ENCODE measurements at places on chromosomes 12 and 14.

DNA sequence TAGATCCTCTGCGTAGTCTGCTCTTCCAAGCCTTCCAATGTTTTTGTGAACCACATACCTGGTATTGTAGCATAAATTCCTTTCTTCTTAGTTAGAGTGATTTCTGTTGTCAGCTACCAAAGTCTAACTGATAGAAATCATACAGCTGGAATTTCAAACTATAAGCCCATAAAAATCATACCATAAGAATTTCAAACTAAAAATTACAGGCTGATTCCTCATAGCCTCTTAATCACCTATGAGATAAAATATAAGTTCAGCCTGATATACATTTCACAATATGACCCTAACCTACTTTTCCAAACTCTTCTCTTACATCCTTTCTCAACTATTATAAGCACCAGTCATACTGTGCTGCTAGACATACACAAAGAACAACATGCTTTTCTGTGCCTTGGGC, 64.8 kb downstream of the PTHLH start:
- DNase-seq = no peak

DNA sequence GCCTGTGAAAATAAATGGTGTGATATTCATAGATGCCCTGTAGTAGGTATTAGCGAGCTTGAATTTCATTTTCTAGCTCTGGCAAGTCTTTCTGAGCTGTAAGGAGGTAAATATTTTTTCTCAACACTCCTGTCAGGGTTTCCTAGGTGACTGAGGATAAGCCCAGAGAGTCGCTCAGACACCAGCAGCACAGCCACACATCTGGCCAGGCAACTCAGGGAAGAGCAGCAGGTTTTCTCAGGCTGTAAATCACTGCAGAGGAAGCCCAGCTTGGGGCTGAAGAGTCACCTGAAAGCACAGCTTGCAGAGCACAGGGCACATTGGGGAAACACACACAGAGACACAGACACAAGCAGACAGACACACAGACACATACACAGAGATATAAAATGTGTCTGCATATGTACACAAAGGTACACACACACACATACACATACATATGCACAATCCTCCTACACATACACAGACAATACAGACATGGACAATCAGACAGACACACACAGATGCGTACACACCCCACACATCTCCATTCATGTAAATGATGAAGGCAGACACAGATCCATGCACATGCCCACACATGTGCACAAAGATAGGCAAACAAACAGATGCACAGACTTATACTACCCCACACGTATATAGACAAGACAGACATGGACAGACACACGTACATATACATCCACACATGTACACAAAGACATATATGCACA, 232.0 kb upstream of the TMTC1 start:
- DNase-seq = no peak

GRCh38 chr12:568486-568885, 94.8 kb downstream of the NINJ2 start:
- DNase-seq = no peak

DNA sequence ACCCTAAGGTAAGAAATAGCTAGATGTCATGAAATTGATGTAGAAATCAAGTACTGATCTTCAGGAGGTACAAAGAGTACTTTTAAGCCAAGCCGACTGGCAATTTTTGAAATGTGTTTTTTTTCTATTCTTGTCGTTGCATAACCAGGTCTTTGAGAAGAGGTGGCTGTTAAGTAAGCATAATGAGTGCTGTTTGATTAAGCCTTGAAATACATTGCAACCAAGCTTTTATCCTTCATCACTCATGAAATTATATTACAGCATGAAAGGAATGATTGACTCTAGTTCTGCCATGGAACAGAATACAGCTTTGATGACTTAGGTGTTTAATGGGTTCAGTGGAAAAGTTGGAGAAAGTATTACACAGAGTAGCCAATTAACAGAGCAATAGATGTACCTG, 1720.2 kb upstream of the SEL1L start:
- no peak for DNase-seq

GRCh38 chr14:29851397-29851796, 76.2 kb downstream of the PRKD1 start:
- no peak for DNase-seq

- DNase-seq = no peak
Measured at GRCh38 chr14:37116933-37117849, 55.2 kb downstream of the SLC25A21 start.

GRCh38 chr14:99006276-99006675, 265.7 kb downstream of the BCL11B start:
- no peak for DNase-seq

DNA sequence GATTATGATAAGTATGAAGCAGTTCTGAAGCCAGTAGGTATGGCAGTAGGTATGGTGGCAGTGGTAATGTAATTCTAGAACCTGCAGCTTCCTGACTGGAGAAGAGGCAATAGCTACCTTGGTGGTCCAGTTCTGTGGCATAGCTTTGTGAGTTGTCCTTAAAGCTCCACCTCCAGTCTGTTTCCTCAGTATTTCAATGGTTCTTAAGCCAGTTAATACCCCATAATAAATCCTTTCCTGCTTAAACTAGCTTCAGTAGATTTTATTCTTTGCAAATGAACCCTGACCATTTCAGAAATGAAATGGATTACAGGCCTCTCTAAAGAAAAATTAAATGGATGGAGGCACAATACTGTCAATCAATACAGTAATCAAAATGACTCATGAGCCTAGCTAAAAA, 117.8 kb upstream of the KRAS start:
- DNase-seq = no peak

GRCh38 chr12:69840727-69841126, 15.7 kb downstream of the MYRFL start:
- DNase-seq = no peak

GRCh38 chr14:97120611-97121031, 323.4 kb downstream of the VRK1 start:
- DNase-seq = no peak

DNA sequence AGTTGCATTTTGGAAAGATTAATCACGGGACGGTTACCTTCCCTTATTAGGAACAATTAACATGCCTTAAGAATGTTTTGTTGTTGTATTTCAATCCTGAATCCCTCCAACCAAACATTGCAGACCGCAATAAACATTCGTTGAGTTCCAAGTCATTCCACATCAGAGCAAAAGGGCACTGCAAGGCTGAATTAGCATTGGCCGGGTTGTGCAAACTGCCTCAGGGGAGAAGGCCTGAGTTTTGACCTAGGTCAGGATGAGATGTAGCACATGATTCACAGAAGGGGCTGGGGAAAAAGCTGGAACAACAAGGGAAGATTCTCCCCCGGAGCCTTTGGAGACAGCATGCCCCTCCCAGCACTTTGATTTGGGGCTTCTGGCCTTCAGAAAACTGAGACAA, 82.1 kb upstream of the BDKRB2 start:
- no peak for DNase-seq

DNA sequence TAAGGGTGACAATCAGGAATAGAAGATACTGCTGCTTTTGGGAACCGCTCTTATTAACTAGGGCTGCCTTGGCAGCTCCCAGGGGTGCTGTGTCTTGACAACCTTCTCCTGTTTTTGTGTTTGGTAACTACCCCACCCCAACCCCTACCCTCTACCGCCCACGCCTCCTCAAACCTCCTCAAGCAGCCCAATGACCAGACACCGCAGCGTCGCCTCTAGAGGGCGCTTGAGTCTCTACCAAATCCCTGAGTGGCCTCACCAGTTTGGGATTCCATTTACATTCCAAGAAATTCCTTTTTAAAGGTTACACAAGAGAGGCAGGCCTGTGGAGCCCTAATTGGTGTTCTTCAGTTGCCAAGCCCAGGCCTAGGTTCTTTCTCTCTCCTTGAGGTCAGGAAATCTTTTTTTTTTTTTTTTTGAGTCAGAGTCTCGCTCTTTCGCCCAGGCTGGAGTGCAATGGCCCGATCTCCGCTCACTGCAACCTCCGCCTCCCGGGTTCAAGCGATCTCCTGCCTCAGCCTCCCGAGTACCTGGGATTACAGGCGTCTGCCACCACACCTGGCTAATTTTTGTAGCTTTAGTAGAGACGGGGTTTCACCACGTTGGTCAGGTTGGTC, 72.4 kb upstream of the USP44 start:
- no peak for DNase-seq

DNA sequence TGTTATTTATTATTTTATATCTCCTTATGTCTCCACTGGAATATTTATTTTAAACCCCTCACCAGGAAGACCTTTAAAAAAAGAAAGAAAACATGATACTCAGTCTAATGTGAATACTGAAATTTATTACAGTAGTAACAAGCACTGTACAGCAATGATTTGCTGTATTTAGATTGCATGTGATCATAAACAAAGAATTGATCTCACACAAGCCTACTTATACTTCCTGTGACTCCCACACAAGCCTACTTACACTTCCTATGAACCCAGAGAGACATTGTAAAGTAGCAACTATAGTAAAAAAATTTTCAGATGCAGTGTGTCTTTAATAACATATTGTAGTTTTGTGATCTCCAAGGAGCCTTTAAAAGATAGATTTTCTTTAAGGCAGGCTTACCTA, 142.7 kb upstream of the SYT1 start:
- no peak for DNase-seq

DNA sequence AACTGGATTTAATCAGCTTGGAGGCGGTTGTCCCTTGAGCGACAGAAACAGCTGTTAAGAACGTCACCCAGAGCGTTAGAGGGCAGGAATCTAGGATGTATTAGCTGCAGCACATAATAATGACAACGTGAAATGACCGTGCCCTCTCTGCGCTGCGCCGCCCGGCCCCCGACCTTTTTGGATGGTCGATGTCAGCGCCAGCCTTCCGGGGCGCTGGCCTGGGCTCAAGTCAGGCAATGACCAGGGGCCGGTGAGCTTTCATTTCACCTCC, 427 bp upstream of the TMEM120B start:
- no peak for DNase-seq

DNA sequence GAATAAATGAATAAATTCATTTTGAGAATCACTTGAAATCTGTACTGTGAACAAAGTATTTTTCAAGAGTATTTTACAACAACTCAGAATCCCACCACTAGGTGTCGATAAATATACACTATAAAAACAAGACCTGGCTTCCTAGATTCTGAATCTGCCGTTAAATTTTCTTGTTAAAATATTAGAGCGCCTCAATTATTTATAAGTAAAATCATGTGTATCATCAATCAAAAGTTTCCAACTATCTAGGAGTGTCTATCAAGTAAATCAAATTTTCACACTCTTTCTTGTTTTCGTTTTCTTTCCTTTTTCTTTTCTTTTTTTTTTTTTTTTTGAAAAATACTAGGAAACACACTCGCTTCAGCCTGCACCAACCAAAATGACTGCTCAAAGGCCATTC, 179.2 kb upstream of the DCN start:
- DNase-seq = no peak

DNA sequence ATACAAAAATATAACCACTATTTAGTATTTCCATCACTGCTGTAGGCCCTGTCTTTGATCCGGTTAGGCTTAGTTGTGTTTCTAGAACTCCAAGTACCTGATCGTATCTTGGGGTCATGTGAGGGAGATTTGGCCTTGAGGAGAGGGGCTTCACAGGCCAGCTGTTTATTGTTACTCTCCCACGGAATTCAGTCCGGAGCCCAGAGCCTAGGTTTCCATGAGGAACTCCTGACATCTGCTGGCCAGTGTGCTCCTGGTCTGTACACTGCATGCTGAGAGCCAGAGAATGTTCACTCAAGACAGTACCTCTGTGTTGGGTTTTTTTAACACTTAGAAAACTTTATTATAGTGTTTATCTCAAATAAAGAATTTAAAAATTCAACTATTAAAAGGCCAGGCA, 341.0 kb upstream of the TMEM132C start:
- DNase-seq = no peak

DNA sequence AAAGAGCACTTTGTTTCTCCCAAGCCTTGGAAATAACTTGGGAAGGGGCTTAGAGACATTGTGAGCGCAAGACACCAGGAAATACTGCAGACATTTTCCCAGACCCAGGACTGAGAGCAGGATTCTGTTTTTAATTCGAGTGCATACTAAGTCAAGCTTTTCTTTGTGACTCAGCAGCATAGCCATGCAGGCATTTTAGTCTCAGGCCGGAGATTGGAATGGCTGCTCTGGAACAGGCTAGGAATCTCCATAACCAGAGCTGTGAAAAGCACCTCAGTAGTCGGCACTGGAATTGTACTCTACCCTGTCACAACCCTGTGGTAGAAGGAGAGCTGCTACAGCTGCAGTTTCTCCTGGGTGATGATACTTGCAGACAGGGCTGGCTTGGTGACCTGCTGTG, 28.9 kb upstream of the GARIN6 start:
- no peak for DNase-seq

- no peak for DNase-seq
Measured at GRCh38 chr14:92360651-92361370, 37.8 kb downstream of the SLC24A4 start.

DNA sequence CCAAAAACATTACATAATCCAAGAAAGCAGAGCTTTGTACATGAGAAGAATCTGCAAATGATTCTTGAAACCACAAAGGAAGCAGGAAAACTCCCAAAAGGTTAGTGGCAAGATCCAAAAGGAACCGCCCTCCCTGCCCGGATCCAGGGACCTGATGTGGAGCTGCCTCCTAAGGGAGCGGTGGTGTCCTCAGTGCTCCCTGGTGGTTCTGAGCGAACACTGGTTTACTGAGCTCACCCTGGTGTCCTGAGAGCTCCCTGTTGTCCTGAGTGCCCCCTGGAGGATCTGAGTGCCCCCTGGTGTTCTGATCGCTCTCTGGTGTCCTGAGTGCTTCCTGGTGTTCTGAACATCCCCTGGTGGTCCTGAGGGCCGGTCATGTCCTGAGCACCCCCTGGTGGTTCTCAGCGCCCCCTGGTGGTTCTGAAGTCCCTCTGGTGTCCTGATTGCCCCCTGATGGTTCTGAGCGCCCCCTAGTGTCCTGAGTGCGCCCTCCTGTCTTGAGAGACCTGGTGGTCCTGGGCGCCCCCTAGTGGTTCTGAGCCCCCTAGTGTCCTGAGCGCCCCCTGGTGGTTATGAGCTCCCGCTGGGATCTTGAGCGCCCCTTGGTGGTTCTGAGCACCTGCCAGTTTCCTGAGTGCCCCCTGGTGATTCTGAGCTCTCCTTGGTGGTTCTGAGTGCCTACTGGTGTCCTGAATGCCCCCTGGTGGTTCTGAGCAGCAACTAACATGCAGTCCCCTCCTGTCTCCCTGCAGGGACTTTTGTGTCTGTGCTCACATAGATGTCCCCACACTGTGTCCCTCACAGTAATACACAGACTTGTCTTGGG, 891.1 kb downstream of the TMEM121 start:
- DNase-seq = peak; percentile 21

Measured in bone marrow (tissue), 2 donors.